Stimulated activated CD4-positive, alpha-beta T cell treated with anti-CD3 and anti-CD28 coated beads, Interleukin-4, amount 100 ng/mL, for 24 hours (primary cell): ENCODE measurements at places on chromosomes 5 and 9.

DNA sequence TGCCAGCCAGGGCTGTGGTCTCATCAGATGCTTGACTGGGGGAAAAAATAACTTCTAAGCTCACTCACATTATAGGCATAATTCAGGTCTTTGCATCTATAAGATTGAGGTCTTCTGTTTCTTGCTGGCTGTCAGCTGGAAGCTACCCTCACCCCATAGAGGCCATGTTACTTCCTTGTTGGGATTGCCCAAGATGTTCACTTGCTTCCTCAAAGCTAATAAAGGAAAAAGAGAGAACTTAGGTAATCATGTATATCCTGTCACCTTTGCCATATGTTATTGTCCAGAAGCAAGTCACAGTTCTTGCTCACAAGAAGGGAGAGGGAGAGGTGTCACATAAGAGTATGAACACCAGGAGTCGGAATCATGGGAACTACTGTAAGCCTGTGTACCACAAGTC is 38.7 kb upstream of the ANKRD34B start:
- DNase-seq: no peak

DNA sequence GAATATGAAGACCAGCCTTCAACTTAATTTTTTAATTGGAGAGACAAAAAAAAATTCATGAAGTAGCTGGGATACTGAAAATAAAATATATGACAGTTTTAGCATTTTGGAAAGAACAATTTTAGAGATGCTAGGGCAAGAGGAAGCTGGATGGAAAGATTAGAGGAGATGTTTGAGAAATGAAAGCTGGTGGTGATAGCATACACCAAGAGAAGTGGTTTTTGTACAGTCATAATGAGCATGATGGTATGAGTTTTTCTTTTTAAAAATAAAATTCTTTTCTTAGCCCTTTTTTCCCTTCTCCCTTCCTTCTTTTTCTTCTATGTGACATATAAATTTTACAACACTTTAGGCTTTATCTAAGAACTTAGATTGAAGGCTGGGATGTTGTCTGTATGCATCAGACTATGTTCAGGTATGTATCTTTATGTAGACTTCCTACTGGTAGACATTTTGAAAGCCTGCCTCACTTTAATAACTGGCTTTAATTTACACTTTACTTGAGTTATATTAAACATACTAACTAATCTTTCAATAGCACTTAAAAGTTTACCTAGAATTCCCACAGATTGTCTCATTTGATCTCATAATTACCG is 522.5 kb downstream of the TLE4 start:
- DNase-seq: no peak

DNA sequence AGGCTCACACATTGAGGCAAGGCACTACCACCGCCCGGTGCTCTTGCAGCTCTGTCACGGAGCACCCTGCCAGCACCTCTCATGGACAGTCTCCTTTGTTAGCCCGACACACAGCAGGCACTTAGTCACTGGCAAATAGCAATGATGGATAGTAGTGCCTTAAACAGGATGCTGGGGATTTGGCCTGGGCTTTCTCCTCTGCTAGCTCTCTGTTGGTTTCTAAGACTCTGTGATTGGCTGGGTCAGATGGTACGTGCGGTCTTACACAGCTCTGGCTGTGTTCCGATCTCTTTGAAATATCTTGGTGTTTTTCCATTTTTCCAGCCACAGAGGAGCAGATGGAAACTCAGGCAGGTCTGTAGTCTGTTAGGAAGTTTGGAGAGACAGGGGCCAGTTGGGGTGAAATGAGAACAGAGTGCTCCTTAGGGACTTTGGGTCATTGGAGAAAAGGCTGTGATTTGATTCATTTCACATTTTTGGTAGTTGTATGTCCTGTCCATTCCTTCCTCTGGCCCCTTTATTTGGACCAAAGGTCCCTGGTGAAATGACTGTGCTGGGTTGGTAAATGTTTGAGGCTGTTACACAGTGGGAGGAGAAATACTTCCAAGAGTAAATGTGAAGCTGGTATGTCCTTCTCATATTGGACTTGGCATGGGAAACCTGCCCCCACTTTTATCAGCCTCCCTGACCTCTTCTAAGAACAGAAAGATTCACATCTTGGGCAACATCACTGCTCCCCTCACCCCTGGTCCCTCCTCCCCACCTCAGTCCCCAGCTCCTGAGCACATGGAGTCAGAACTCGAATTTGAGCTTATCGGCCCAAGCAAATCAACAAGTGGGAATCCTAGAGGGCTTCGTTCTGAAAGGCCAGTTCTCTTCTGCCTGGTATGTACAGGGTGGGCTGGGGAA is 3.4 kb downstream of the SMIM3 start:
- no peak for DNase-seq

- no peak for DNase-seq
Observed at GRCh38 chr5:180824630-180825476, 22.2 kb upstream of the MGAT1 start.
